ENCODE measurements at places on chromosomes 13 and 19. TPM values are rescaled to one million over a fixed set of nuclear protein-coding genes. Genes with fewer than 3 reads are reported as not detected.

DNA sequence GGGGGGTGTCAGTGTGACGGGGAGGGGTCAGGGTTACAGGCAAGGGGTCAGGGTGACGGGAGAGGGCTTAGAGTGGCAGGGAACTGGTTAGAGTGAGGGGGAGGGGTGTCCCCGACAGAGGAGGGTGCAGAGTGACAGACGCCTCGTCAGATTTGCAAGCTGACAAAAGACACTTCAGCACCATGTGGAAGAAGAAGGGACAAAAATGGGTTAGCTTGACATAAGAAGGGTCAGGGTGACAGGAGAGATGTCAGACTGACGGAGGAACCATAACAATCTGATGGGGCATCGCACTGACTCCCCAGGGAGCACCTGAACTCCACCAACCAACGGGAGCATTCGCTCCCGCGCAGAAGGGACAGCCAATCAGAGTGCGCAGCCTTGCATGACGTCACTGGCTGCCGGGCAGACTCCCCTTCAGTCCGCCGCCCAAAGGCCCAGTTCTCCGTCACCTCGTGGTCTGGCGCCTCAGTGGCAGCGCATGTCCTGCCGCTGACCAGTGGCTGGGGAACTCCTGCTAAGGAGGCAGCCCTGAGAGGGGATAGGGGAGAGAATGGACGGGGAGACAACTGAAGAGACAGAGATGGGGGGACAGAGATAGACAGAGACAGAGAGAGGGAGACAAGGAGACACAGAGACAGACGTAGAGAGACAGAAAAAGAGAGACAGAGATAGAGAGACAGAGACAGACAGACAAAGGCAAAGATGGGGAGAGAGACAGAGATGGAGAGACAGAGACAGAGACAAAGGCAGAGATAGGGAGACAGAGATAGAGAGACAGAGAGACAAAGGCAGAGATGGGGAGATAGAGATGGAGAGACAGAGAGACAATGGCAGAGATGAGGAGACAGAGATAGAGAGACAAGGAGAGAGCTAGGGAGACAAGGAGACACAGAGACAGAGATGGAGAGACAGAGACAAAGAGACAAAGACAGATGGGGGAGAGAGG is 30.2 kb downstream of the C19orf81 start:
- DNase-seq = peak; percentile 70

DNA sequence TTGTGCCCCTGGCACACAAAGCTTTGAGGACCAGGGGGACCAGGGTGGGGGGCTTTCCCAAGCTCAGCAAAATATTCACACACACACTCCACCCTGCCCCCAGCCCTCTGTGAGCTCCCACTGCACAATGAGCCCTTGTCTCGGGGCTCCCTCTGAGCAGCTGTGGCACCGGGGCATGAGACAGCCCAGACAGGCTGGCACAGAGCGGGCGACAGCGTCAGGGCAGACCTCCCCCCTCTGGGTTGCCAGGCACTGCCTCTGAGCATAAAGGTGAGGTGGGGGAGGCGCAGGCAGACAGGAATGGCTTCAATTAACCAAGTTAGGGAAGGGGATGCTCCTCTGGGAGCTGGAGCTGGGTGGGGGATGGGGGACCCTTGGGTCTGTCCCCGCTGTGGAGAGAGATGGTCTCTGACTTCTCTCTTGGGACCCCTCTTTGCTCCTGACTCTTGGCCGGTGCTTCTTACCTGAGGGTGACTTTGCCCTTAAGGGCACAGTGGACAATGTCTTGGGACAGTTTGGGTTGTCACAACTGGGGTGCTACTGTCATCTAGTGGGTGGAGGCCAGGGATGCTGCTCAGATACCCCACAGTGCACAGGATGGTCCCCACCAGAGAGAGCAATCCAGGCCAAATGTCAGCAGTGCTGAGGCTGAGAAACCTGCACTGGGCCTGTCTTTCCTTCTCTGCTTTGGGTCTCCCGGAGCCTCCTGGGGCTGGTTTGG is 30.3 kb downstream of the LYL1 start:
- DNase-seq = no peak

- DNase-seq = no peak
Measured at GRCh38 chr13:51645154-51645650, 60.9 kb downstream of the WDFY2 start.

The FFAR2 gene
- not detected for total RNA-seq

GRCh38 chr13:74299721-74300120 is 165.5 kb upstream of the KLF12 start:
- DNase-seq = no peak

The CGB3 gene
- not detected for total RNA-seq

The MEIOSIN gene
- not detected for total RNA-seq

DNA sequence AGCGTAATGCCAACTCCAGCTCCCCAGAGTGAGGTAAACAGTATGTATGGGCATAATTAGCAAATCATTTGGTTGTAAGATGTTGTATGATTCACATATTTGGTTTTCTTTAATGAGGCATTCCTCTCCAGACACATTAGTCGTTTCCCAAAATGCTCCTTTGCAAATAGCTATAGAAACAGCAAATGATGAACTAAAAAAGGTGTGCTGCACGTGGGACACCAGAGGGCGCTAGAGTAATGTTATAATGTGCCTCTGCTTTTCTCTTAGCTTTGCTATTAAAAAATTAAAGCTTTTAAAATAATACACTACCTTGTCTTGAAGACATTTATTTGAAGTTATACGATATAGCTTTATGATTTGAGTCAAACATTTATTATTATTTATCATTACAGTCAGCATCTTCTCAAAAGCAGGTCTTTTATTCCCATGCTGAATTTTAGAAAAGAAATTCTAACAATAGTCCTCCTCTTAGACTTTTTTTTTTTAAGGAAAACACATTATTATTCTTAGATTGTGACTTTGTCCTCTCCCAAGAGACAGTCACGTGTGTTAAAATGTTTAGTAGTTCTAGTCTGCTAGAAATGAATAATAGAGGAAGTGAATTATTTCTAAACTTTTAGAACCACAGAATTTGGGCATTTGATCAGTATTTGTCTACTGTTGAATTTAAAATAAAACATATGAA is 121.6 kb upstream of the FRY start:
- DNase-seq = peak; percentile 52

The RNF225 gene
- total RNA-seq = not detected

The NECTIN2 gene
- 85.8 TPM for total RNA-seq

GRCh38 chr13:50552424-50552966 is 291.0 kb downstream of the DLEU7 start:
- DNase-seq = no peak

- no peak for DNase-seq
Measured at GRCh38 chr13:73450583-73450982, 391.8 kb downstream of the KLF5 start.

The CEBPA gene
- total RNA-seq = 33.9 TPM

DNA sequence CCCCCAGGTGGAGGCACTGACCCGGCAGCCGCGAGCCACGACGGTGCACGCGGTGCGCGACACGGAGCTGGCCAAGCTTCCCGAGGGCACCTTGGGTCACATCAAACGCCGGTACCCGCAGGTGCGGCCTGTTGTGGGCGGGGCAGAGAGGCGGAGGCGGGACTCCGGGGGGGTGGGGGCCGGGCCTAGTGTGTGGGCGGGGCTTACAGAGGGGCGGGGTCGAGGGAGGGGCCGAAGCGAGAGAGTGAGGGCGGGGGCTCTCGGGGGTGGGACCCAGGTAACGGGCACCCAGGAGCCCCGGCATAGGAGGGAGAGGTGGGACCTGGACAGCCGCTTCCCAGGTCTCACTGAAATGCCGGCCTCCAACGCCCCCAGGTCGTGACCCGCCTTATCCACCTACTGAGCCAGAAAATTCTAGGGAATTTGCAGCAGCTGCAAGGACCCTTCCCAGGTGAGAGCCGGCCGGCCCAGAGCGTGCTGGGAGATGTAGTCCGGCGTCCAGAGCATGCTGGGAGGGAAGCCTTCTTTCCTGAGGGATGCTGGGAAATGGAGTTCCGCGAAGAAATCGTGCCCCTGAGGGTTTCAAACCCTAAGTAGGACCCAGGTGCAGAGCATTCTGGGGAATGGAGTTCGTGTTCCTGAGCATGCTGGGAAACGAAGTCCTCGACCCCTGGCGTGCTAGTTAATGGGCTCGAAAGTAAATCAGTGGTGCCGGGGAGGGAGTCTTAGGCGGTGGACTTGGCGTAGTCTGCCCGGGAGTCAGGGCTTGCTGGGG is 15.7 kb downstream of the PNPLA6 start:
- no peak for DNase-seq

The PTBP1 gene
- total RNA-seq = 118 TPM

The IZUMO2 gene
- total RNA-seq = not detected

DNA sequence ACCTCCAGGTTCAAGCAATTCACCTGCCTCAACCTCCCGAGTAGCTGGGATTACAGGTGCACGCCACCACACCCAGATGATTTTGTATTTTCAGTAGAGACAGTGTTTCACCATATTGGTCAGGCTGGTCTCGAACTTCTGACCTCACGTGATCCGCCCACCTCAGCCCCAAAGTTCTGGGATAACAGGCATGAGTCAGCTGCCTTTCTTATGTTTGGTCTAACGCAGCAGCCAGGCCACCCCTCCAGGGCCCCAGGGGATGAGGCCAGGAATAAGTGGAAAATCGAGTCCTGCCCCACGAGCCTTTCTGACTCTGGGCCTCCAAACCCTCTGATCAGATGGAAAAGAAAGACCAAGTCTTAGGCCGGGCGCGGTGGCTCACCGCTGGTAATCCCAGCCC is 44.5 kb downstream of the CERS4 start:
- DNase-seq = no peak

DNA sequence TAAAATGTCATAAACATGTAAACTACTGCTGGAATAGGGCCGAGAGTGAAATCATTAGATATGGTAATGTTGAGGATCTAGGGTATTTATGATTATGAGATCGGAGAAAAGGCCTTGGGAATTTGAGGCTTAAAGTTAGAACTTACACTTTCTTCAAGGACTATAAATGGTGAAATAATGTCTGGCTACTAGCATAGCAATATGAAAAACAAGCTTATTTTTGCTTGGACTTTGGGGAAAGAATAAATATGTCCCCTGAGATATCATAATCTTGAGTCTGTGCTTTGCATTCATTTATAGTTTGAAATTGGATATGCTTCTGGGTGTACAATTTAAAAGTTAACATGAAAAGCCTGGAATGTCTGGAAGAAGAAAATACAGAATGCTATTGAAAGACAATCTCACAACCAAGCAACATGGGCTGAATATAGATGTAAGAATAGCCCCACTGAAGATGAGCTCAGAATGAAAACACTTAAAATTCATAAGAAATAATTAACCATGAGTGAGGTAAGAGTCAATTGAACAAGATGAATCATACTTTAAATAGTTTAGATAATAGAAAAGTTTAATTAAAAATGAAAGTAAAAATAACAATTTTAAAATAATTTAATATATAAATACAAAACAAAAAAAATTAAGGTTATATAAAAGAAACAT is 1555.4 kb upstream of the MIR17HG start:
- DNase-seq = no peak

The IL27RA gene
- 2.7 TPM for total RNA-seq

The LAIR2 gene
- total RNA-seq = not detected

DNA sequence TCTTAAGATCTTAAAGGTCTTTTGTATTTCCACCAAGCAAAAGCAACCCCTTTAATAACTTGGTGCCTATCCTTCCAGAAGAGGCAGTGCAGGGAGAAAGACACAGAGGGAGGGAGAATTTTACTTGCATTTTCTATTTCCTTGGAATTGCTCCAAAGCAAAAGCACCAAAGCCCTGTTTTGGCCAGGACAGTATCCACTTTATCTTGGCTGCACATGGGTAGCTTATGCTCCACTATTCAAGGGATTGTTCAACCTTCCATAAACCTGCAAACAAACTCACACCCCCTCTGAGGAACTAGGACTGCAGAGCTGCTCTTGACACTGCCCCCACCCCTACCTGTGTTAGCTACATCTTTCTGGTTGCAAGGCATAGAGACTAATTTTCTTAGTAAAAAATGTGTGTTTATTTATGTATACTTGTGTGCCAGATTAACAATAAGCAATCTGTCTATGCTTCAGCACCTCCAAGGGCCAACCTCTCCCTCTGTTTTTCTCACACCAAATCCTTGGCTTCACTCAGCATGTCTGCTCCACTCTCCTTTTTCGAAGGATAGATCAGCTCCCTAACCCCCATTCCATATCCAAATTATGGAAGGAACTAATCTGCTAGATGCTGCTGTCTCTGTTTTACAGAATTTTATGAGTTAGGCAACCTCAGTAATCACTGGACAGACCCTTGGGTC is 68.1 kb upstream of the KLF12 start:
- DNase-seq = no peak

DNA sequence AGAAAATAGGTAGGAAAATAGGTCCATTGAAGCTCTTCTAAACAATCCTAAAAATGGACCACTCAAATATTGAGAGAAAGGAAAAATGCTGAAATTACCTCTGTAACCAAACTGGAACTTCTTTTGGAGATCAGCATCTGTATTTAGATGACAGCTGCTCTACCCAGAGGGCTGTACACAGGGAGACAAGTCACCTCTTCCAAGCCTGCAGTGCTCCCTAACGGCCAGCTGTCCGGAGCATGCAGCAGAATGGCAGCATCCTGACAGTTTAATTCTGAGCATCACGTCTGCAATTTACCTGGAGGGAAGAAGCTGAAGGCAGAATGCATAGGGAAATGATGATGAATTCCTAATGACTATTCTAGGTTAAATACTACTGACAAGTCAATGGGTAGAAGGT is 62.8 kb upstream of the DIAPH3 start:
- DNase-seq = no peak

The RUBCNL gene
- 2.7 TPM for total RNA-seq

GRCh38 chr13:42401376-42401775 is 129.4 kb downstream of the AKAP11 start:
- DNase-seq = no peak

GRCh38 chr13:52010890-52011631 is at the start of gene ATP7B:
Gene ATP7B, minus strand, starts transcription at chr13:52011450. Its CDS starts 113 bp downstream, at chr13:52011337.
- no peak for DNase-seq

GRCh38 chr13:102035969-102036368 is 365.9 kb downstream of the FGF14 start:
- DNase-seq = no peak

The SSC5D gene
- 6.5 TPM for total RNA-seq

The RNASEH2B gene
- total RNA-seq = 104 TPM

DNA sequence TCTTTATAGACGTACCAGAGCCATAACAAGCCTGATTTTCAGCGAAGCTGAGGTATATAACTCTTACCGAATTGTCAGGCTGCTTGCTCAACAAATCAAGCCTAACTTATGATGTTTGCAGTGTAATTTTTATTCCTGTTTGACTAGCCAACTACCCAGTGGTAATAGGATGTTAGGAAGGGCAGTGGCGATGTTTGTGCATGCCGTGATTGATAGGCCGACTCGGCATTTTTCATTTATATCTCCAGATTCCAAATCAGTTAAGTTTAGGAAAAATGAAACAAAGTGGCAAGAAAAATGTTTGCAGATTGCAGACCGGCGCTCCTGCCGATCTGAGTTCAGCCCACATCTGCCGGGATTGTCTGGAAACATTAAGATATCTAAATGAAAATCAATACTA is 401.6 kb upstream of the ZNF507 start:
- no peak for DNase-seq

The SHD gene
- not detected for total RNA-seq

The TSHZ3 gene
- 22.4 TPM for total RNA-seq

DNA sequence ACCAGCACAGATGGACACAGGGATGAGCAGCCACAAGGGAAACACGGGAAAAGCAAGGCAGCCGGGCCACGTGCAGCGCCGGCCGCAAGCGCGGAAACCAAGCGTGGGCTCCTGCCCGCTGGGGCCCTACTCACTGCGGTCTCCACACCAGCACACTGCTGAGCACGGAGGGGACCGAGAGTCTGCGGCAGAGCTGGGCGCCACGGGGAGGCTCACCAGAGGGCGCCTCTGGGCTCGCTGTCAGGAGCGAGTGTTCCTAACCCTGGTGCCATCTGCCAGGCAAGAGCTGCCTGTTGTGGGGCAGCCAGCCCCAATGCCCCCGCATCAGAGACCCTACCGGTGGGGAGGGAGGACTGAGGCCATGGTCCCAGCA is 26.5 kb downstream of the MPND start:
- no peak for DNase-seq
